Activated CD8-positive, alpha-beta T cell treated with anti-CD3 and anti-CD28 coated beads, Interleukin-2, amount 10 ng/mL, durations not matched to agents 7 days and 5 days (primary cell): ENCODE measurements at places on chromosomes 7 and 10.

DNA sequence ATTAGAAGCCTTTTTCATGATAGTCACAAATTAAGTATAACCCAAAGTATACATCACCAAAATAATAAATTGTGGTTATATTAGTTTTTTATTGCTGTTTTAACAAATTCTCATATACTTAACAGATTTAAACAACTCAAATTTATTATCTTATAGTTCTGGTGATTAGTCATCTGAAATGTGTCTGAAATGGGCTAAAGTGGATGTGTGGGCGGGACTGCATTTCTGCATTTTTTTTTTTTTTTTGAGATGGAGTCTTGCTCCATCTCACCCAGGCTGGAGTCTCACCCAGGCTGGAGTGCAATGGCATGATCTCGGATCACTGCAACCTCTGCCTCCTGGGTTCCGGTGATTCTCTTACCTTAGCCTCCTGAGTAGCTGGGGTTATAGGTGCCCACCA, 891.5 kb upstream of the CELF2 start:
- no peak for DNase-seq

- DNase-seq, result no peak
These were observed 43.2 kb downstream of the APBB1IP start for GRCh38 chr10:26481315-26481692.

DNA sequence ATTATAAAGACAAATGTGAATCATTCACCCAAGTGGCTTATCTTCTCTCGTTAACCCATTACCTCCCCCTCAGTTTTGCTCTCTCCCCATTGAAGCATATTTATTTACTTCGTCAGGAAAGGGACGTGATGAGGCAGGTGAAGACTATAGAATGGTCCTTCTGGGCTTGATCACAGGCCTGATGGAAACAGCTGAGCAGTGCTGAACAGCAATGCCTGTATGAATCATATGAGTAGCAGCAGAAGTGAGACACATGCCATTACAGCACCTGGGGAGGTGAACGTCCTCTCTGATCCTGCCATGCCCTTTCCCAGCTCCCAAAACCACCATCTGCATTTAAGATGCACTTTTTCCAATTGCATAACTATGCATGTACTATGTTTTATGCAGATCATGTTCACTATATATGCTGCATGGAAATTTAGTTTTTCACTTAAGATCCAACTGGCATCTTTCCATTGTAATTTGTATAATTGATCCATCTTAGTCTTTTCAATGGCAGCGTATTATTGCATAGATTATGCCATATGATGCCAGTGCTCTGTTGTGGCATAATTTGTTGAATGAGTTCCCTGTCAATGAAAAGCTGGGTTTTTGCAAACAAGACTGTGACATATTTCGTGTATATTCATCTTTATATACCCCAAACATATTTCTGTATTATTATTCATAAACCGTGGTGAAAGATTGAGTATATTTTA, 105.3 kb downstream of the CXCL12 start:
- DNase-seq, result no peak

- DNase-seq, result no peak
These were observed 204.4 kb downstream of the CXCL12 start for GRCh38 chr10:44180321-44181168.

DNA sequence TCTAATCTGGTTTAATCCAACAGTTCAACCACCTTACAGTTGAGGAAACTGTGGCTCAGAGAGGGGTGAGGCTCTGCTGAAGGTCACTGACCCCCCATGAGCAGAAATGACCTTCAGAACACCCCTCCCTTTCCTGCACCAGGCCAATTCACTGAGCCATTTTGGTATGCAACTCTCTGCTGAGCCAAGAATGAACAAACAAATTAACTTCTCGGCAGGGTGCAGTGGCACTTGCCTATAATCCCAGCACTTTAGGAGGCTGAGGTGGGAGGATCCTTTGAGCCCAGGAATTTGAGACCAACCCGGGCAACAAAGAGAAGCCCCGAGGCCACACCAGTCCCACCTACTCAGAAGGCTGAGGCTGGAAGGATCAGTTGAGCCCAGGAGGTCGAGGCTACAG, 29.8 kb downstream of the PDGFA start:
- no peak for DNase-seq

DNA sequence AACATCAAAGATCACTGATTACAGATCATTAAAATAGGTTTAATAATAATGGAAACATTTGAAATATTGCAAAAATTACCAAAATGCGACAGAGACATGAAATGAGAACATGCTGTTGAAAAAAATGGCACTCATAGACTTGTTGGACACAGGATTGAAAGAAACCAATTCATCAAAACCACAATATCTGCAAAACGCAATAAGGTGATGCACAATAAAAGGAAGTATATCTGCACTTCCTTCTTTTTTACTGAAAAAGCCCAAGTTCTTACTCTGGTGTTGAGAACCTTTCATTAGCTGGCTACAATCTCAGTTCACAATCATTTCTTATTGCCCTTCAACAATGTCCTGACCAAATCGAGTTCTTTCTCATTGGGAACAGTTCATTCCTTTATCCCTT, 28.7 kb downstream of the TMEM106B start:
- DNase-seq, result no peak

GRCh38 chr10:106454233-106454632, 710.3 kb downstream of the SORCS1 start:
- no peak for DNase-seq

GRCh38 chr10:102202386-102202785, 23.7 kb upstream of the ELOVL3 start:
- no peak for DNase-seq

DNA sequence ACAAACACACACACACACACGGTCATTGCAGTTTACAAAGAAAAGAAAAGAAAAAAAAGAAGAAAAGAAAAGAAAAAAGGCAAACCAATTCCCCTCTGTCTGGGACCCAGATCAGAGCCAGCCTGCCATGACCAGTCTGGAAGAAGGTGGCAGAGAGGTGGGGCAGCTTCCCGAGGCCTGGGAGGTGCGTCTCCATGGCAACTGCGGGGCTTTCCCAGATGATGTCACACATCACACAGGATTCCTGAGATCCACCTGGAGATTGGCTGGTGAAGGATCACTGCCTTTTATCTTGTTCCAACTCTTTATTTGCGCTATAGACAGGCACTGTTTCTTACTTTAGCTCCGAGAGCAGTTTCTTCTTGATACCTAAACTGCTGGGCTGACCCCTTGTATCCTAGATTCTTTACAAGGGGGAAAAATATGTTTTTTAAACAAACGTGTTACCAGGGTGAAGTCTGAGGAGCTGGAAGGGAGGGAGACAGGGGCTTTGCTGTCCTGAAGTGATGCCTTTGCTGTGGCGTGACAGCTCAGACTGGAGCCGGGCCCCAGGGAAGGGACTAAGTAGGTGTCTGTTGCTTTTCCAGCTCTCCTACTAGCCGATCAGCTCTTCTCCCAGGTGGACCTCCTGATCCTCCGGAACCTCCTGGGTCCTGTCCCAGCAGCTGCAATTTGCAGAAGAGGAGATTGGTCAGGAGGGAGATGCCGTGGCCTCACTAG, 298.5 kb downstream of the KLF6 start:
- DNase-seq, result no peak

DNA sequence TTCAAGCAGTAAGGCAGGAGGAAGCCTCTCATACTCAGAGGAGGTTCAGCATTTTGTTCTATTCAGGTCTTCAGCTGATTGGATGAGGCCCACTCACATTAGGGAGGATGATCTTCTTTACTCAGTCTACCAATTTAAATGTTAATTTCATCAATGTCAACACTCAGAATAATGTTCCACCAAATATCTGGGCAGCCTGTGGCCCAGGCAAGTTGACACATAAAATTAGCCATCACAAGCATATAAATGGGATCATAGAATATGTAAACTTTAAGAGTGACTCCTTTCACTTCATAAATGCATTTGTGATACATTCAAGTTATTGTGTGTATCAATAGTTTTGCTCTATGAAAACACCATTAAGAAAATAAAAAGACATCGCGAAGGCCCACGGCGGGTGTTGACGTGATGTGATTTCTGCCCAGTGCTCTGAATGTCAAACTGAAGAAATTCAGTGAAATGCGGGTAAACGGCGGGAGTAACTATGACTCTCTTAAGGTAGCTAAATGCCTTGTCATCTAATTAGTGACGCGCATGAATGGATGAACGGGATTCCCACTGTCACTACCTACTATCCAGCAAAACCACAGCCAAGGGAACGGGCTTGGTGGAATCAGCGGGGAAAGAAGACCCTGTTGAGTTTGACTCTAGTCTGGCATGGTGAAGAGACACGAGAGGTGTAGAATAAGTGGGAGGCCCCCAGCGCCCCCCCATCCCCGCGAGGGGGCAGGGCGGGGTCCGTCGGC, 536.1 kb upstream of the AUTS2 start:
- DNase-seq, result no peak

DNA sequence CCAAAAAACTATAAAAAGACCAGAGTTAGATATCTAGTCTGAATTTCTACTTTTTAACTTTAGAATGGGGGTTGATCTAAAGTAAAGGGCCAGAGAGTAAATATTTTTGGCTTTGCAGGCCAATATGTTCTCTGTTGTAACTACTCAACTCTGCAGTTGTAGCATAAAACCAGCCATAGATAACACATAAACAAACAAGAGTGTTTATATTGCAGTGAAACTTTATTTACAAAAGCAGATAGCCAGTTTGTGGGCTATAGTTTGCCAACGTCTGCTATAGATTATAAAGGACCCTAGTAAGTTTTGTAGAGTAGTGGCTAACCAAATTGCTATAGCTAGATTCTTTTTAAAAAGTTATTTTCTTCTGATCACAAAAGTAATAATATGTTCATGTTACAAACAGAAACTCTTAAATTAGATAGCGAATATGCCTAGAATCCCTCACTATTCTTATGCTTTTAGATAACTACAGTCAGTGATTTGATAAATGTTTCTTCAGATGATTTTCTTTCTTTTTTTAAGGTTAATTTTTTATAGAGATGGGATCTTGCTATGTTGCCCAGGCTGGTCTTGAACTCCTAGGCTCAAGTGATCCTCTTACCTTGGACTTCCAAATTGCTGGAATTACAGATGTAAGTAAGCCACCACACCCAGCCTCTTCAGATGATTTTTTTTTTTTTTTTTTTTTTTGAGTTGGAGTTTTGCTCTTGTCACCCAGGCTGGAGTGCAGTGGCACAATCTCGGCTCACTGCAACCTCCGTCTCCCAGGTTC, 23.6 kb upstream of the HBP1 start:
- no peak for DNase-seq

DNA sequence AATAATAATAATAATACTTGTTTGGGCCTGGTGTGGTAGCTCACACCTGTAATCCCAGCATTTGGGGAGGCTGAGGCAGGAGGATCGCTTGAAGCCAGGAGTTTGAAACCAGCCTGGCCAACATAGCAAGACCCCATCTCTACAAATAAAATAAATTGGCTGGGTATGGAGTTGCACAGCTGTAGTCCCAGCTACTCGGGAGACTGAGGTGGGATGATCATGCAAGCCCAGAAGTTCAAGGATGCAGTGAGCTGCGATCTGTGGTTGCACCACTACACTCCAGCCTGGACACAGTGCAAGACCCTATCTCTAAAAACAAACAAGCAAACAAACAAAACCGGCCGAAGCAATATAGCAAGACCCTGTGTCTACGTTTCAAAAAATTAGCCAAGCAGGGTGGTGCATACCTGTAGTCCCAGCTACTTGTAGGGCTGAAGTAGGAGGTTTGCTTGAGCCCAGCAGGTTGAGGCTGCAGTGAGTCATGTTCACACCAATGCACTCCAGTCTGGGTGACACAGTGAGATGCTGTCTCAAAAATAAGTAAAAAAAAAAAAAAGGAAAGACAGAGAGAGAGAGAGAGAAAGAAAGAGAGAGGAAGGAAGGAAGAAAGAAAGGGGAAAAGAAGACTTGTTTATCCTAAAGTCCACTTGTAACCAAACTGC, 85.6 kb upstream of the KDM7A start:
- DNase-seq, result no peak

GRCh38 chr10:60237977-60238758, 151.5 kb downstream of the ANK3 start:
- DNase-seq, result peak; percentile 41

DNA sequence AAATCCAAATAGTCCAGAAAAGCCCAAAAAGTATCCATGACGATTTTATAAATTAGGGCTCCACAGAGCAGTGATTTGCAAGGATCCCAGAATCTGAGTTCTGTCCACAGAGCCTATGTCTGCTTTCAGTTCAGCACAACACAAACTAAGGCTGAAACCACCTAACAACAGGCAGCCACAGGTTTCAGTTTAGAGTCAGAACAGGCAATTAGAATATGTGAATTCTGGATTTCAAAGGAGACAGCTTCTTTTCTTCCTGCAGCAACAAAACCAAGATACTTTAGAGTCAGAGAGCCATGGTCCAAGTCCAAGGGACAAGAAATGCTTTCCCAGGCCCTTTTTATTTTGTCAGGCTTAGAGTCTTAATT, 23.6 kb downstream of the IFIT3 start:
- DNase-seq, result no peak

DNA sequence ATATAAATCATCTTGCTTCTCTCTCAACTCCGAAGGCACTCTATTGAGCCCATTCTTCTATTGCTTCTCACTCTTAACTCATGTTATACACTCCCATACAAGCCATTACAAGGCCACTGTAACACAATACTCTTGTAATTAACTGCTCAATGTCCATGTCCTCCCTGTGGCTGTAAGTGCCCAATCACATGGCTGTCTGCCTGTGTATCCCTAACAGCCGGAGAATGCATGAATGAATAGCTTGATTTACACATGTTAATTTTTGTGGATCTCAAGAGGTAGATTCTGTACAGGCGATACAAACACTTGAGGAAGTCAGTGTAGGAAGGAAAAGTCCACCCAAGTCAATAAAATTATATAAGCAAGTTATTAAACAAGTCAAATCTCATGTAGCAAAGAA, 215.6 kb downstream of the DOCK4 start:
- DNase-seq, result no peak

GRCh38 chr10:104098358-104098925, 12.8 kb upstream of the COL17A1 start:
- DNase-seq, result no peak

GRCh38 chr10:103983367-103983911, 16.5 kb downstream of the SLK start:
- peak; percentile 37 for DNase-seq

DNA sequence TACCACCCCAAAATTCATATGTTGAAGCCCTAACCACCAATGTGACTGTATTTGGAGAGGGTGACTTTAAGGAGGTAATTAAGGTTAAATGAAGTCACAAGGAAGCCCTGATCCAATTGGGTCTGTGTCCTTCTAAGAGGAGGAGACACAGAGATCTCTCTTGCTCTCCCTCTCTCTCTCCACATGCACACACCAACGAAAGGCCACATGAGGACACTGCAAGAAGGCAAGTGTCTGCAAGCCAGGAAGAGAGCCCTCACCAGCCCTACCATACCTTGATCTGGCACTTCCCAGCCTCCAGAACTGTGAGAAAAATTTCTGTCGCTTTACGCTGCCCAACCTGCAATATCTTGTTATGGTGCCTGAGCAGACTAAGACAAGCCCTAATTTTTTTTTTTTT, 56.0 kb upstream of the NEBL start:
- DNase-seq, result no peak

- DNase-seq, result peak; percentile 37
These were observed 1128.7 kb downstream of the CNTNAP2 start for GRCh38 chr7:147245274-147245673.

- DNase-seq, result no peak
These were observed 51.0 kb downstream of the RASGEF1A start for GRCh38 chr10:43215758-43216455.
